ENCODE measurements at places on chromosomes 3 and 15.

DNA sequence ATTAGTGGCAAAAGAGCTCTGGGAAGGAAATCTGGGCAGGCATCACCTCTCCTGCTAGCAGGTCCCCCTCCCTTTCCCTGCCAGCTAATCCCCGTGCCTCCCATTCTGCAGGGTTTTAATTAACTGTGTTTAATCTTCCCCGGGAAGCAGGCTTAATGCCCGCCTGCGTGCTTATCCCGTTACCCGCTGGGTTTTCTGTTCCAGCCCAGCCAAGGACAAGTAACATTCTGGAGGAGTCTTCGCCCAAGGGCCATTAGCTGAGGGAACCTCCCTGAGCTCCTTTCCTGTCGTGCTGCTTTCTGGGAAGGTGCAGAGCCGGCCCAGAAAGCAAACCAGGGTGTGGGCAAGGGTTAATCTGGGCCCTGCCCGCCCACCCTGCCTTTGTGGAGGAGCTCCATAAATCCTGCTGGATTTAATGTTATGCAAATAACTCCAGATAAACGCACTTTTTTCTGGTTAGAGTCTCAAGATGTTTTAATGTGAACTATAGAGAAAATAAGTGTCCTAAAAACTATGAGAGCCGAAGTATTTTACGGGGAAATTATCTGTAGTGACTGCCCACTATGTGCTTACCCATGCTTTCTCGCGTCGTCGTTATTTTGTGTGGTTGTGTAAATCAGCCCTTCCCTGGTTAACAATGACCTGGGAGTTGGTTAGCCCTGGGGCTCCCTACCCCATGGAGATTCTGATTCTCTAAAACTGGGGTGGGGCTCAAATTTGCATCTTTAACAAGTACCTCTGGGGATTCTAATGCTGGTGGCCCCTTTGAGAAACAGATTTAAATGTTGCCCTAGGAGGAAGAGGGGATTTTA lies 25.9 kb downstream of the TRIM71 start:
- DNase-seq, result no peak

DNA sequence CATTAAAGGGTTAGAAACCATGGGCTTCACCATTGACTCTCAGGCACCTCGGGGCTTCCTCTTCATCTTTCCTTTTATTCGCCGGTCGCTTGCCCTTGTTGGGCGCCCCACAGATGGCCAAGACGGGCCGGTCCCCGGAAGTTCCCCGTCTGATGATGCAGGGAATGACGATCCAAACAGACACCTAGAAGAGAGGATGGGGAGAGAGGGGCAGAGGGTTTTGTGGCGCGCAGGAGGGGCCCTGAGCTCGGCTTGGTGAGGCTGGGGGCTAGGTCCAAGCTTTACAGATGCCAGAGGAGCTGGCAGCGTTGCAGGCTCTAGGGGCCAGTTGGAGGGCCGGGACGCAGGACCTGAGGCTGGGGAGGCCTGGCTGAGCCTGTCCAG lies 532 bp upstream of the ESYT3 start:
- DNase-seq, result no peak

DNA sequence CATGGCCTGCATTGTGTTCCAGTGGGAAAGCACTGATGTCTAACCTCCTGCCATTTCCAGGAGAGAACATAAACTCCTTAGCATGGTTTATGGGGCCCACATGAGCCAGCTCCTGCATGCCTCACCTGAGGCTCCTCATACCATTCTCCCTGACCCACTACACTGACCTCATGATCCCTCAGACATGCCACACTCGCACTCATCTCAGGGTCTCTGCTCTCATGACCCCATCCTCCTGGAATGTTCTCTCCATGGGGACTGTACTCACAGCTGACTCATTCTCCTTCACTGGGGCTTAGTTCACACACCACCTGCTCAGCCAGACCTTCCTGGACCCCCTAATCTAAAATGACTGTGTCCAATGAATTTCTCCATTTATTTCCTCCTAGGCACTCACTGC lies 4.0 kb upstream of the LMCD1 start:
- no peak for DNase-seq

- DNase-seq, result no peak
Measured at GRCh38 chr3:63911509-63911872, 692 bp downstream of the SCAANT1 start.

GRCh38 chr3:81027344-81027743 lies 734.1 kb downstream of the GBE1 start:
- no peak for DNase-seq

GRCh38 chr3:140243575-140243974 lies 308.6 kb downstream of the CLSTN2 start:
- DNase-seq, result no peak

GRCh38 chr3:188489639-188490405 lies 335.9 kb downstream of the LPP start:
- DNase-seq, result no peak

DNA sequence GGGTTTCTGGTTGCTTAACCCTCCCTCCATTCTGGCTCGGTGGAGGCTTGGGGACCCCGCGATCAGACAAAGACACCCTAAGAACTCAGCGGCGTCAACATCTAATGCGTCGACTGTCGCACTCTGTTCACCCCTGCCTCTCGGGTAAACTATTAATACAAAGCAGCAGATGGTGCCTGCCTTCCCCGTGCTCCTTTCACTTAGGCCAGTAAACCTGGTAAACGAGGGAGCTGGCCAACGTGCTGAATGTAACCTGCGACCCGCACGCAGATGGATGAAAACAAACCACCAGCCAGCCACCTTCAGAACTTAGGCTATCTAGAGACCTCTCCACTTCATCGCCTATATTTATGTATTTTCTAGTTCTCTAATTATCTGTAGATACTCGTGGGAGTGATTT lies 848 bp upstream of the CADPS start:
- DNase-seq, result no peak

- DNase-seq, result no peak
Measured at GRCh38 chr3:149909923-149910322, 60.8 kb downstream of the PFN2 start.

Measured in stimulated activated CD4-positive, alpha-beta T cell treated with anti-CD3 and anti-CD28 coated beads, TNF-alpha, amount 100 ng/mL, for 1 hour (primary cell).